NCI-H524 (cell line): ENCODE measurements at places on chromosomes 1 and 21.

DNA sequence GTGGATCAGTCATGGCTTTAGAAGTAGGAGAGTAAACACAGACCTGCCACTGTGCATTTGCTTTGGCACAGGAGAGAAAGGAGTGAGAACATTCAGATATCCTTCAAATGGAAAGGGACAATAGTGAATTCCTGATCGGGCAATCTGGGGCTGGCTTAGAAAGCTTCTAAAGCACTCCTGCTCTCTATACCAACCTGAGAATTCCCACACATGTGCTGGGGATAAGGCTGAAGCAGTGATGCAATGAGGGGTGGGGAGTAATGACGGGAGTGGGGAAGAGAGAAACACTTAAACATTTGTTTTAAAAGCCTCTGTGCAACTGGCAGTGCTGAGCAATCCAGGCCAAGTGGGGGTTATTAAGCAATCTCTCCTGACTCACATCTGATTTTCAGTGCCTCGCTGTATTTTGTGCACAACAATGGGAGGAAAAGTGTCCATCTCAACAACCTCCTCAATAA lies 108.8 kb downstream of the KIAA0319L start:
- DNase-seq = no peak

GRCh38 chr1:87706203-87706602 lies 377.5 kb downstream of the LMO4 start:
- DNase-seq = no peak

GRCh38 chr21:28240586-28240985 lies 752.1 kb downstream of the LTN1 start:
- DNase-seq = no peak

GRCh38 chr1:27811741-27812500 lies 18.7 kb upstream of the PPP1R8 start:
- DNase-seq = no peak

DNA sequence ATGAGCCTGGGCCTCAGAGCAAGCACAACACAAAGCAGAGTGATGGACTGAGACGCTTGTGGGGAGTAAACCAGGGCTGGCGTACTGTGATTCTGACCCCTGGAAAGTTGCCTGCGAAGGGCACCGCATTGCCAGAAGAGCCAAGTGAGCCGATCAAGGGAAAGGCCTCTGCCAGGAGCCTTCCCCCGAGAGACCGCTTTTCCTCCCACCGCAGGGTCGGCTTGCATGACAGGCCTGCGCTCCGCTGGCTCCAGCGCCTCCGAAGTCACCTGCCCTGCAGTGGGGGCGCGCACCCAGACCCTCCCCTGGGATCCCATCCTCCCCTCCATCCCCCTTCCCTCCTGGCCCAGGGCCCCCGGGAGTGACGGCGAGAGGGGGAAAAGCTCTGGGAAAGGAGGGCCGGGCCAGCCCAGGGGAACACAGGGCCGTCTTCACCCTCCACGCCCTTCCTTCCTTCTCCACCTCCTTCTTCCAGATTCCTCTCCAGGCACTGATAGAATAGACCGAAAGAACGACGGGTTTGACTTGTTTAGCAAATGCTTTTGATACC lies 165.0 kb downstream of the TRIM33 start:
- DNase-seq = peak; percentile 41
